Spinal cord (tissue), 10 donors: ENCODE measurements at places on chromosomes 1 and 21. TPM values are rescaled to one million over a fixed set of nuclear protein-coding genes. Genes with fewer than 3 reads are reported as not detected.

The IGSF5 gene
- total RNA-seq, result 2.7 TPM

The TEX38 gene
- total RNA-seq, result not detected

The TNFRSF1B gene
- 14.1 TPM for total RNA-seq

The PBX1 gene
- 106 TPM for total RNA-seq

The CORT gene
- total RNA-seq, result 1.9 TPM

The ALX3 gene
- total RNA-seq, result 1.8 TPM

The WDR64 gene
- 0.11 TPM for total RNA-seq

The GABPA gene
- total RNA-seq, result 53.7 TPM

The SPTA1 gene
- total RNA-seq, result 4.7 TPM

The LIPI gene
- total RNA-seq, result not detected

The TRMT13 gene
- total RNA-seq, result 16.4 TPM

The PIK3R3 gene
- 29.0 TPM for total RNA-seq

The MMP23B gene
- 5.9 TPM for total RNA-seq

The DMRTB1 gene
- total RNA-seq, result not detected

The CYB561D1 gene
- total RNA-seq, result 4.7 TPM

The LCK gene
- total RNA-seq, result 0.22 TPM

The TMEM79 gene
- total RNA-seq, result 2.6 TPM

The ERVH48-1 gene
- total RNA-seq, result 0.17 TPM

The TTC24 gene
- total RNA-seq, result not detected

DNA sequence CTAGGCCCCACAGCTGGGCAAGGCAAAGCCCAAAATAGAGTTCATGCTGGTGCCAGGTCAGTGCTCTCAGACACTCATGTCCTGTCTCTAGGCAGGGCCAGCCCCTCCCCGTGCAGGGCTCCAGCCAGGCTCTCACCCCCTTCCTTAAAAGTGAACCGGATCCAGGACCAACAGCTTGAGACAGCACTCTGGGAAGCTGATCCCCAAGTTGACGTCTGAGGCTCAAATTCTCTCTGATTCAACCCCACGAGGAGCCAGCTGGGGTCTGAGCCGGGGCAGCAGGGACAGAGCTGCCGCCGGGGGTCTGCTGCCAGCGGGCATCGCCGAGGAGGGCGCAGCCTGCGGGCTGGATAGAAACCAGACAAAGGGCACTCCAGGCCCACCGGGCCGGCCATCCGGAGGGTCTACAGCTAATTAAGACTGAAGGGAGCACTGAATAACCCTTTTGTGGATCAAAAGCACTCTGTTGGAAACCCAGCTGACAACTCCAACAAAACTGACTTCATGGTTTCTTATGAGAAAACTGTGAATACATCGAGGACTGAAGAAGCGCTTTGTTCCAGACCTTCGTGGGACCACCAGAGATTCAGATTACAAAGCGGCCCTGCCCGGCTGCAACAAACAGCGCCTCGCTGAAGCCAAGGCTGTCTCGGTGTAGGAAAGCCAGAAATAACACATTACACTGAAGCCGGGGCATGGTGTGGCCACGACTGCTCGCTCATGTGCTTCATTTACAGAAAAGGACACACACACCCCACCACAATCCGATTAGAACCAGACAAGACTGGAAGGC is 95.8 kb downstream of the PSMG1 start:
- no peak for DNase-seq
- H3K27ac ChIP-seq, result peak overlapping the region; percentile 85
- H3K4me3 ChIP-seq, result no peak overlapping the region
- H3K36me3 ChIP-seq, result no peaks in the 10 kb centered on the region
- peaks cover 2% of the 10 kb centered on the region for H3K27me3 ChIP-seq

- no peak overlapping the region for H3K27ac ChIP-seq
- peaks cover 3% of the 10 kb centered on the region for H3K4me1 ChIP-seq
- no peak for DNase-seq
- H3K27me3 ChIP-seq, result no peaks in the 10 kb centered on the region
- no peak overlapping the region for H3K4me3 ChIP-seq
Measured at GRCh38 chr1:76225526-76225925, 151.0 kb downstream of the ST6GALNAC3 start.

- no peak overlapping the region for H3K27ac ChIP-seq
- no peak for DNase-seq
- no peaks in the 10 kb centered on the region for H3K27me3 ChIP-seq
Measured at GRCh38 chr1:96634883-96635282, 86.7 kb upstream of the PTBP2 start.

GRCh38 chr21:38599381-38599975 is 101.2 kb upstream of the ERG start:
- H3K27ac ChIP-seq, result no peak overlapping the region
- H3K36me3 ChIP-seq, result no peaks in the 10 kb centered on the region
- no peaks in the 10 kb centered on the region for H3K27me3 ChIP-seq
- no peaks in the 10 kb centered on the region for H3K4me1 ChIP-seq
- H3K4me3 ChIP-seq, result no peak overlapping the region

GRCh38 chr1:62887799-62888507 is 104.0 kb downstream of the ATG4C start:
- no peak overlapping the region for H3K27ac ChIP-seq
- H3K27me3 ChIP-seq, result peaks cover 14% of the 10 kb centered on the region
- no peak overlapping the region for H3K4me3 ChIP-seq
- no peaks in the 10 kb centered on the region for H3K36me3 ChIP-seq
- DNase-seq, result no peak

- H3K27ac ChIP-seq, result peak overlapping the region; percentile 95
- H3K4me3 ChIP-seq, result no peak overlapping the region
- DNase-seq, result peak; percentile 50
- H3K4me1 ChIP-seq, result peaks cover 63% of the 10 kb centered on the region
- H3K36me3 ChIP-seq, result no peaks in the 10 kb centered on the region
- no peaks in the 10 kb centered on the region for H3K27me3 ChIP-seq
Measured at GRCh38 chr1:94591823-94592570, 50.4 kb upstream of the F3 start.

DNA sequence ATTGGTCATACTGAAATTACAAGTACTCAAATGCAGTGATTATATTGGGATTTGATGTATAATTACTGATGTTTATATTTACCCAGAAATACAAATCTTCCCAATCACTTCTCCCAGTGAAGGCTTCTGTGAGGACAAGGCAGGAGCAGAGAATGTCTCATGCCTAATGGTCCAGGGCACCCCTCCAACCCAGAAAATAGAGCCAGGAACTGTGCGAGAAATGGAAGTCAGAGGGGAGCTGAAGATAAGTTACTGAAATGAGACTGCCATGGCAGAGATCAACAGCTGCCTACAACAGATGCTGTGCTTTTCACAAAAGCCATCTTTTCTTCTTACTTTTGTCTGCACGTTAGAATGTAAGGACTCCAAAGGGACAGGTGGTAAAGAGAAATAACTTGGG is 171.2 kb downstream of the TTLL7 start:
- no peak overlapping the region for H3K4me3 ChIP-seq
- no peaks in the 10 kb centered on the region for H3K4me1 ChIP-seq
- no peak for DNase-seq
- H3K27ac ChIP-seq, result no peak overlapping the region
- H3K27me3 ChIP-seq, result no peaks in the 10 kb centered on the region

DNA sequence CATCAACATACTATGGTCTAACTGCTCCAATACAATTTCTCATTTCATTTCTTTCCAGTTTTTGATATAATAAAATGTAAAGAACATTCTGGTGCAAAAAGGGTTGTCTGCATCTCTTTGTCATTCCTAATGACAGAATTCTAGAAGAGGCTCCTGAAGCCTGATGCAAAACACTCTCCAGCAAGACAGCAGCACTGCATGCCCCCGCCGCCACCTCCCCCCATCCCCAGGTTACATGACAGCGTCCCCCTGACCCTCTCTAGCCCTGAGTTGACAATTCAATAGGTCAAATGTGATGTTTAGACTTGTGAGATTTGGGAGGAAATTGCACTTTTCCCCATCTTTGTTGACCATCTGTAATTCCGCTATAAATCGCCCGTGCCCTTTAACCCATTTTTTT is 64.6 kb upstream of the C1orf21 start:
- no peaks in the 10 kb centered on the region for H3K36me3 ChIP-seq
- no peak for DNase-seq
- no peaks in the 10 kb centered on the region for H3K4me1 ChIP-seq
- no peak overlapping the region for H3K27ac ChIP-seq
- no peak overlapping the region for H3K4me3 ChIP-seq

- H3K36me3 ChIP-seq, result peaks cover 23% of the 10 kb centered on the region
- no peak overlapping the region for H3K4me3 ChIP-seq
- DNase-seq, result no peak
- no peaks in the 10 kb centered on the region for H3K27me3 ChIP-seq
Measured at GRCh38 chr1:26477446-26478152, 5.4 kb downstream of the HMGN2 start.

DNA sequence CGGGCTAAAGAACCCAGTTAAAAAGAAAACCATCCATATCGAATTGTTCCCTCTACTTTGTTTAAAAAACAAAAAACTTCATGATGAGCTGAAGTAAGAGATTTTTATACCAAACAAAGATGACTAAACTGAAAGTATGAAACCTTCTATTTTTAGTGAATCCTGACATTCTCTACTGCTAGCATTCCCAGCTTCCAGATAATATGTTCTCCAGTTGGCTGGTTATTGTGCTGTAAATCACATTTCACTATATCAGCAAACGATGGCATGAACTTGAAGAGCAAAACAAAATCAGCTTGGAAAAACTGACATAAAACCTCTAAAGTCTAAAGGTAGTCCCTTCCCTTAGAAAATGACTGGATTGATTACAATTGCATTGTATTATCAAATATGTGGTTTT is 68.1 kb upstream of the APP start:
- no peaks in the 10 kb centered on the region for H3K36me3 ChIP-seq
- DNase-seq, result no peak
- H3K27ac ChIP-seq, result no peak overlapping the region
- no peaks in the 10 kb centered on the region for H3K4me1 ChIP-seq

DNA sequence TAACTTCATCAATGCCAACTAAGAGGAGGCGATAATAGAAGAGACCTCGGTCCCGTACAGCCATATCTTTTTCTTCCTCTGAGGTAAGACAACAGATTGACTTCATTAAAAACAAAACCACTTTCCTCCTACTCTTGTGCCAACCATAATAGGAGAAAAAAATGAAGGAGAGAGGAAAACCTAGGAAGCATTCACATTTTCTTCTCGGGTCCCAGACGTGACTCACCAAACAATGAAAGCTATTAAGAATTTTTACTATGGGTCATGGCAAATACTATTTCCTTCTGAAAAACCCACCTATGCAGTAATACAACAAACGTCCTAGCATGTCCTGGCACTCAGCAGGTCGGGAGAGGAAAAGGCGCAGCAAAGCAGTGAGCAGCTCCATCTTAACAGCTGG is 8.6 kb upstream of the BCL2L15 start:
- no peak for DNase-seq
- H3K4me3 ChIP-seq, result no peak overlapping the region
- H3K36me3 ChIP-seq, result peaks cover 18% of the 10 kb centered on the region
- H3K27ac ChIP-seq, result no peak overlapping the region
- no peaks in the 10 kb centered on the region for H3K27me3 ChIP-seq

- no peaks in the 10 kb centered on the region for H3K36me3 ChIP-seq
- peak overlapping the region; percentile 89 for H3K27ac ChIP-seq
- no peak overlapping the region for H3K4me3 ChIP-seq
- no peaks in the 10 kb centered on the region for H3K27me3 ChIP-seq
- peak; percentile 93 for DNase-seq
- peaks cover 14% of the 10 kb centered on the region for H3K4me1 ChIP-seq
Measured at GRCh38 chr1:66271216-66271903, 262.6 kb upstream of the SGIP1 start.
